ENCODE measurements at places on chromosomes 2 and 18.

- no peak for DNase-seq
These were observed 1083.2 kb downstream of the CNTNAP5 start for GRCh38 chr2:125108251-125108650.

DNA sequence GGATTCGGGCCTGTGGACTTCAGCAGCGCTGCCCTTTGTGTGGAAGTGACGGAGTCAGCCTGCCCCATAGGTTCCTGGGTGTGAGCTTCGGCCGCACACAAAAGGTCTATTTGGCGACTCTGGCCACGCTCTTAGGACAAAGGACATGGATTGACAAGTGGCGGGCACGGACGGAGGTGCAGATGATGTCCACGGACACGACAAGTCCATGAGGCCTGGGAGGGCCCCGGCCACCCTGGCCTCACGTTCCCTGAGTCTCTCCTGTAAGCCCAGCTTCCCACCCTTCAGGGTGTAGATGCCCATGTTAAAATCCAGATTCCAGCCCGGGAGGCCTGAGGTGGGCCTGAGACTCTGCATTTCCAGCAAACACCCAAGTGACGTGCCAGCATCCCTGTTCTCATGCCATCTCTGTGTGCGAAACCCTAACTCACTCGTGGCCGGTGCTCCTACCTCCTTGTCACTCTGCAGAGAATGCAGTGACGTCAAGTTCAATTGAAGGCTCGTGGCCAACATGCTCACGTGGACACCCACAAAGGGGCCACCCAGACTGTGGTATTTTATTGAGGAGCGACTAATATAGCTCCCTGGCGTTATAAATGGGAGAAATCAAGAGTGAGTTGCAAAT lies 111.7 kb downstream of the RTP5 start:
- DNase-seq, result no peak

DNA sequence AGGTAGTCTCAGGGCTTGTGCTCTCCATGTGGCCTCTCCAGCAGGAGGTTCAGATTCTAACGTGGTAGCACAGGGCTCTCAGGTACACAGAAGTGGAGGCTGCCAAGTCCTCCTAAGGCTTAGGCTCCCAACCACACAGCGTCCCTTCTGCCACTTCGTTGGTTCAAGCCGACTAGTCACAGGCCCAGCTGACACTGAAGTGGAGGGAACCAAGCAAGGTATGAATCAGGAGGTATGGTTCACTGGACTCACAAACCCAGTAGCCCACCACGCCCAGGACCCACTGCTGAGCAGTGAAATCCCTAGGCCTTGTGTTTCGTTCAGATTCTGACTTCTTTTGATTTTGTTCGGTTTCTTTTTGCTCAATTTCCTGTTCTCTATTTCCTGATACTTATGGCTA lies 46.0 kb upstream of the SEC11C start:
- DNase-seq, result no peak

DNA sequence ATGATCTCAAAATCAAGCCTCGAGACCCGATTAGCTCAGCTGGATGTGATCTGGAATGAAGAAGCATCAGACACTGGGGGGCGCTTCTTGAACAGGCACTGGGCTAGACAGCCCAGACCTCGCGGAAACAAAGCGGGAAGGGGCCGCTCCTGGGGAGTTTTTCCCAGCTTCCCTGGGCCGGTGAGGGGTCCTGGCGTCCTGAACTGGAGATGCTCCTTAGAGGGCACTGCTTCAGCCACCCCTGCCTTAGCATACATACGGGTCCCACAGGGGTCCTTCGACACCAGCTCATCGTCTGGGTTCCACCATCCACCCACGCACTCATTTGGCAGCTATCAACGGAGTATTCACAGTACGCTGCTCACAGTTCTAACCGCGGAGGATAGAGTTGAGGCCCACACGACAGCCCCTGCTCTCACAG lies 146.7 kb downstream of the TSN start:
- no peak for DNase-seq

GRCh38 chr2:6031200-6031867 lies 339.1 kb downstream of the SOX11 start:
- no peak for DNase-seq

GRCh38 chr18:78999939-79000338 lies 20.3 kb downstream of the SALL3 start:
- no peak for DNase-seq

DNA sequence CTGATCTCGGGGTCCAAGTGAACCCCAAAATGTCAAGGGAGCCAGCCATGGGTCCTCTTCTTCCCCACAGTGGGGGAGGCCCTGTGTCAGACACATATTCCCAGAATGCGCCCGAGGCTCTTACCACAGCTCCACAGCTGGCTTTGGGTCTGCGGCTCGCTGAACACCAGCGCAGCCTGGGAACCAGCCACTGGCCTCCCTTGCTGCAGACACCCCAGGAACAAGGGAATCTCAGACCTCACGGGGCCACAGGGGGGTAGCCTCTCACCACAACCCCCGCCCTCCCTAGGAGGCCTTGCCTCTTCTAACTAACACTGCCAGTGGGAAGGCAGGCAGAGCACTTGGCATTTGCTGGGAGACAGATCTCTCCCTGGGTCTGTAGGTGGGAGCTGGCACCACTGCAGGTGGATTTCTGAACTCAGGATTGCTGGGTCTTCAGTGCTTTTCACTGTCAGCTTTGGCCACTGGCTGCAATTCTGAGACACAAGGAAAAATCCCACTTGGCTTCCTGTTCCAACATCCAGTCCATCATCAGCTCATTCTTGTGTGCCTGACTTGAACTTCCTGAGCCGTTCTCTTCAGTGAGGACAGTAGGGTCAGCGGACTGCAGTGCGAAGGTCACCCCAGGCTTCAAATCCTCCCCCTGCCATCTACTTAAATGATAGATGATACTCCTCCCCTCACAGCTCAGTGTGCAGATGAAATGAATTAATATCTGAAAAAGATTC lies 128.7 kb downstream of the CAPN13 start:
- DNase-seq, result no peak

DNA sequence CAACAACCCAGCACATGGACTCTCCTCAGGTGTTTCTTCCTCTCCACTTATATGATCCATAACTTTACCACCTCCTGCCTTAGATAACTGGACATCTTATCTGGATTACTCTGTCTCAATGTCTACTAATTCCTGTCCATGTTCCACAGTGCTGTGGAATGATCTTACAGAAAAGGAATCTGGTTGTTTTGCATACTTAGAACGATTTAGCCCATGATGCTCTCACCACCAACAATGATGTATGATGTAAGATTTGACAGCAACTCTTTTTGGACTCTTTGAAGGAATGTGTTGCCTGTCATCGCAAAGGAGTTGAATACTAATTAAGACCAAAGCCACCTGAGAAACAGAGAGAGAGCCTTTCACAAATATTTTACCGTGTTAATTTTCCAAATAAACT lies 37.7 kb upstream of the SYT4 start:
- DNase-seq, result no peak
